ENCODE measurements at places on chromosomes 6 and 20.

DNA sequence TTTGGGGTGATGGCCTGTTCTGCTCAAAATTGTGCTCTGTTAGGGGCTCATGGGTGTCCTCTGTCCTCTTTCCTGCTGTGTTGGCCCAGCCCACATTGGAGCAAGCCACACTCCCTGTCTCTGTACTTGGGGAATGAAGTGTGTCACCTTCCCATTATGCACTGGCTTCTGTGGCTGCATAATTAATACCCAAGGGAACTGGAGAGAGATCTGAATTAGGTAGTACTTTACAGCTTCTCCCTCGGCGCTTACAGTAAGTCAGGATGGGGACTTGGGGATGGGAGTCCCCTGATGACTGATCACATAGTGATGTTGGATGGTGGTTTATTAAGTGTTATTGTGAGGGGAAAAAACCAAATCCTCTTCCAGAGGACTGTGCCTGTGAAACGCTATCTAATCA is 116.6 kb downstream of the FOXO3 start:
- no peak for DNase-seq

DNA sequence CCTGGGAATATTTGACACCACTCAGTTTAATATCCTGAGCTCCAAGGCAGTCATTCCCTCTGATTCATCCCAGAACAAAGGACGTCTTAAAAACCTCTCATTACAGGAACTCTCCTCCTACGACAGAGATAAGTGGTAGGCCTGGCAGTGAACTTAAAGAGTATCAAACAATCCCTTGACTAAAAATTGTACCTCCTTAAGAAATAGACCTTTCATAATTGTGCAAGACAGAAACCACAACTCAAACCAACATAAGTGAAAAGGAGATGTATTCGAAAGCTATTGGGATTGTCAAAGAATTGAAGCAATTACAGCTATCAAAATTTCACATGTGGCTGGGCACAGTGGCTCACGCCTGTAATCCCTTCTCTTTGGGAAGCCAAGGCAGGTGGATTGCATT is 19.1 kb upstream of the BNIP5 start:
- no peak for DNase-seq

DNA sequence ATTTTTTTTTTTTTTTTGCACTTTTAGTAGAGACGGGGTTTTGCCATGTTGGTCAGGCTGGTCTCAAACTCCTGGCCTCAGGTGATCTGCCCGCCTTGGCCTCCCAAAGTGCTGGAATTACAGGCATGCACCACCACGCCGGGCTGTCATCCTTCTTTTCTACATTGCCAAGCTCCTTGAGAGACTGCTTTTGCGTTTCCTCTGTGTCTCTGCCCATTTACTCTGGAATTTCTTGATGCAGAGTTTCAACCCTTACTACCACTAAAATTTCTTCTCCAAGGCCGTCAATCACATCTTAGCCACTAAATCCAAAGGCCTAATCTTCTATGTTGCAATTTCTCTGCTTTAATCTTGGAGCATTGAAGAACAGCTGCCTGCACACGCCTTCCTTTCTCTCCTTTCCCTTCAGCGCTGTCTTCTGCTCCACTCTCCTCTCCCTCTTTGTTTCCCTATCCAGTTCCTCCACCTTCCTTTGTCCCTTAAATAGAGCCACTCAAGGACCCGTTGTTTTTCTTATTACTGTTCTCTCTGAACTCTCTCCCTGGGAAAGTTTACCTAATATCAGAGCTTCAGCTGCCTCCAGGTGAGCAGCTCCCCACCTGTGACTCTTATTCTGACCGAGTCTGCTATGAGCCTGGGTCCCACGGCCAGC is 98.8 kb downstream of the SLC35B3 start:
- DNase-seq = no peak

GRCh38 chr6:49464691-49465090 is 1.5 kb downstream of the CENPQ start:
- no peak for DNase-seq

DNA sequence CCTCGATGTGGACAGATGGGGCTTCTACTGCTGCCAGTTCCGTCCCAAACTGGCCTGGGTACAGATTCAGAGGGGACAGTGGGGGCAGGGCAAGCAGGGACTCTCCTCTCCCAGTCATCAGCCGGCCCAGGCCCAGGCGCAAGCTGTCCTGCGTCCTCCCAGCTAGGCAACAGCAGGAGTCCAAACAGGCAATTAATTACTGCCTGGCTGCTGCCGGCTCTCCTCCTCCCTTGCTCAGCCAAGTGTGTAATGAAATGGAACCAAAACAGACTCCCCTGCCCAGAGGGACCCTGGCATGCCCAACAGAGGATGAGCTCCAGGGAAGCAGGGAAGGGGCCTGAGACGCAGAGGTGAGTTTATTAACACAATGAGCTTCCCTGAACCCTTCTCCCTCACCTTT is 17.8 kb upstream of the SLC32A1 start:
- no peak for DNase-seq

- no peak for DNase-seq
These were observed 77.3 kb downstream of the TOX2 start for GRCh38 chr20:43991982-43992381.

- DNase-seq = no peak
These were observed 123.4 kb upstream of the GPR6 start for GRCh38 chr6:109854541-109855308.

DNA sequence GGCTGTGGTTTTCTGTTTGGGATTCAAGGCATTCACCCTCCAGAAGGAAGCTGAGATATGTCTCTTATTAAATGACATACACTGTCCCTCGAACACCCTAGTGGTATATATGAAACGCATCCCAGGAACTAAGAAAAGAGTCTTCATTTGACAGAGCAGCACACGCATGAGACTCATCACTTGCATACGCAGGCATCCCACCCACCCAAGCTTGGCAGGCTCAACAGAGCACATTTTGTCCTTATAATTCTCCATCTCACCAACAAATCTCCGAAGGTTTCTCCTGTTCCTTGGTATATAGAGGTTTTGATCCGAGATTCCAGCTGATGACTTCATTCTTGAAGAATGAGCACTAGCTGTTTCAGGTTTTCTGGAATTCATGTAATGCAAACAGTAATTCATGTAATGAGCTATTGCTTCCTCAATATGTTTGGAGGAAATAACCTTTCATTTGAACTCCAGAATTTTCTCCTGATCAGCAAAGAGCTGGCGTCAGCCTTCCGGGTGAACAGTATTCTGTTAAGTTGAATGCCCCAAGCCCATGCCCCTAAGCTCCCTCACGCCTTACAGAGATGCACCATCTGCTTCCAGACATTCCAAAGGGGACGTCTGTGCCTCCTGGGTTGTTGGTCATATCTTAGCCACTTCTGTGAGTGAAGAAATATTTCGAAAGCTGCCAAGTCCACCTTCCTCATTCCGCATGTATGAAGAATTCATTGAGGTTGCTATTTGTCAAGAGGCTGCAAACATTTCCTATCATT is 66.0 kb upstream of the CDH4 start:
- DNase-seq = peak; percentile 99

DNA sequence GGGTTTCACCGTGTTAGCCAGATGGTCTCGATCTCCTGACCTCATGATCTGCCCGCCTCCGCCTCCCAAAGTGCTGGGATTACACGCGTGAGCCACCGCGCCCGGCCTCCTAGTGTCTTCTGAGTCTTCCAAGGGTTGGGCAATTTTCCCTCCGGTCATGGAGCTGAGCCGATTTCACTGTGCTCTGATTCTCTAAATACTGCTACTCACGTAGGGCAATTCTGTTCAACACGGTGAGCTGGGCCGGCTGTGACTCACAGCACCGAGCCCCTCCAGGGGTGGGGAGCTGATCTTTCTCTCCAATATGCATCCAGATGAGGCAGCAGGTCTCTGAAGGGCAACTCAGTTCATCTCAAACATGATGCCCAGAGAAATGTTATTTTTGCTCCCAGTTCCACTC is 71.6 kb upstream of the CD93 start:
- DNase-seq = no peak

DNA sequence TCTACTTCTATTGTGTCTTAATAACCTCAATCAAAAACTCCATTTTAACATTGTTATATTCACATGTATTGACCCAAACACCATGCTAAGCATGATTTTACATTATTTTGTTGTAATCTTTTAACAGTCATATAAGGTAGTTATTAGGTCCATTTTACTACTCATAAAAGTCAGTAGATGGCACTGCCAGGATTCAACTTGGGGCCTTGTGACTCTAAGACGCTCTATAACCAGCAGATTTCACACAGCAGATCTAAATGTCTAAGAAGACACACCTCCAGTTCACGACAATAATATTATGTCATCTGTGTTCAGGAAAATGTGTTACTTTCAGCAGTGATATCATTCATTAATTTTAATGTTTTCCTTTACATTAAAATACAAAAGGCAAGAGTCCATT is 88.0 kb downstream of the FRK start:
- no peak for DNase-seq

DNA sequence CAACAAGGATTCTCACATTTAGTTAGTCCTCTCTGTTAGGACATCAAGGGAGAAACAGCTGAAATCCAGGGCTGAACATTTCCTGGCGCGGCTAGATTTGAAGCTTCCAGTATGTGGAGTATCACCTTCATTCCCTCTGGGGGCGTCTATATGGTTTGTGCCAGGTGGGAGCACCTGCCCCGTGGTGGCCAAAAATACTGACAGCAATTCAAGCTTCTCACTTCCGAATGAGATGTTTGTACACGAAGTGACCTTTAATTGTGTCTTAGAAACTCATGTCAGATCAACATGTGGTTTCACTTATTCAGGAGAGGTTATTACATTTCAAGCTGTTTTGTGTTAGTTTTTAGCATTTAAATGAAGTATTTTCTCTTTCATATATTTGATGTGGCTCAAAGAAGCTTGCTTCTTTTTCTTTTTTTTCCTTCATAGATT is 67.3 kb upstream of the ZNF217 start:
- DNase-seq = no peak

DNA sequence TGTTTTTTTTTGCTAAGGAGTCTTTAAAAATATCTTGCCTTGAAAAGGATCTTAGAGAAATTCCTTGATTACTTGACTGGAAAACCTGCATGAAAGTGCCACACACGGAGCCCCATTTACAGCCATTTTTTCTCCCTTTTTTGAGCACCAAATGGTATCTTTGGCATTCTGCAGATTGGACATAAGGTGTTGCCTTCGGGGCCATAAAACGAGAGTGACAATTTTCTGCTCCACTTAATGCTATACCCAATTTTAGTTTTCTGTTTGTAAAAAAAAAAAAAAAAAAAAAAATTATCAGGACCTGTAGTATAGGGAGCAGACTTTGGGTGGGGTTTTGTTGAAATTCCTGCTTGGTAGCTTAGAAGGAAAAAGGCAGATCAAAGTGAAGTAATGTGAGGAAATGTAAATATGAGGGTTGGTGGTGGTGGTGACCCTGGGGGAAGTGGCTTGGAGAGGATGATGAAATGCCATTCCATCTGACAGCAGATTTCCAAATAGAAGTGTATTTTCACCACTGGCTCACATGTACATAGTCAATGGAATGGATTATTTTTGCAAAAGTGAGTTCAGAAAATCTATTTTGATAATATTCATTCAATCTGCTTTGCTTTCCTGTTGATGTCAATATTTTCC is 212.1 kb upstream of the SOX4 start:
- DNase-seq = no peak

DNA sequence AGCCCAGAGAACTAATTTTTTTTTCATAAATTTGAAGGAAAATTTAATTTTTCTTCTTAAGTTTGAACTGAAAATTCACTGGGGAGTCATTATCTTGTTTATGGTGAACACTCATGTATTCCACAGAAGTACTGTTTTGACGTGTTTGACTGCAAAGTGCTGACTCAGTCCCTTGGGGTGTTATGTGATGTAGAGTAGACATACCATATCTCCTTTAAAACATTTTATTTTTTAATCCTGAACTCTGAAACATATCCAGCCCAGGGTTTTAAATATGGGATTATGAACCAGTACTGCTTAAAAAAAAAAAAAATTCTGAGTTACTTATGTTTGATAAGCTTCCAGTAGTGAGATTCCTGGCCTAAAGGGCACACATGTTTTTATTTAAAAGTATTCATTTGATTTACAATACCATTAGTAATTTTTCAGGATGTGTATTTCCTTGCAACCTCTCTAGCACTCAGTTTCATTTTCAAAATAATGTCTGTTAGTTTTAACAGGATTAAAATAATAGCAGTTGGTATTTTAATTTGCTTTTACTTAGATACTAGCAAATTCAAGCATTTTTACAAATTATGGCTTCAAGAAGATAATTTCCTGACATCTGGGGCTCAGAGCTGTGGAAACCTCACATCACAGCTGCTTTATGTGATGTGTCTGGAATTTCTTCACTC is 81.7 kb upstream of the PDE10A start:
- peak; percentile 48 for DNase-seq

DNA sequence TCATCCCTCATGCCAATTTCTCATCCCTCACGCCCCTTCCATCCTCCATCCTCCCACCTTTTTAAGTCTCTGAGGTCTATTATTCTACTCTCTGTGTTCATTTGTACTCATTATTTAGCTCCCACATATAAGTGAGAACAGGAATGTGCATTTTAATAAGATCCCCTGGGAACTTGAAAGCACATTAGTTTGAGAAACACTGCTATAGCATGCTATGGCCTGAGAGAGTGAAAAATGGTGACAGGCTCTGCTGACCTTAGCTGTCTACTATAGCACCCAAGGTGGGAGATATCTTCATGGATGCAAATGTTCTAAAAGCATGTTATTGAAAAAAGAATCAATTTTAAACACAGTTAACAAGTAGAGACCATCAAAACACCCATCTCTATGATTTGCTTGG is 712.0 kb downstream of the TFAP2A start:
- no peak for DNase-seq

GRCh38 chr20:36861875-36862801 is 13.8 kb upstream of the TLDC2 start:
- peak; percentile 51 for DNase-seq

GRCh38 chr6:10412461-10413261 is 2.2 kb downstream of the TFAP2A start:
- no peak for DNase-seq

DNA sequence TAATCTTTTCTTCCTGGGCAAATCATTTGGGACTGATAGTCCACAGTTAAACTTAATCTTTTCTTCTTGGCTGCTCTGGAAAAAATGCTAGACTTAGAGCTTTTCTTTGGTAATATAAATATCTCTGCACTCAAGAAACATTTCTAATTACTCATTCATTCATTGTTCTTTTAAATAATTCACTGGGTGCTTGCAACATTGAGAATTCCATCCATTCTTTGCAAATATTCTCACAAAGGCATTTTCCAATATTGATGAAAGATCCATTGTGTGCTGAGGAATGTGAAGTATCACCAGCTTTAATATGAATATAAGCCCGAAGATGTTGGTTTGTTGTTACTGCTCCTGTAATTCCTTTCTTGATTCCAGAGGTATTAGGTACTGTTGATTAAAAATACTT is 38.4 kb downstream of the AKAP7 start:
- no peak for DNase-seq

GRCh38 chr6:24979176-24979575 is 43.4 kb upstream of the RIPOR2 start:
- DNase-seq = no peak
